NCI-H1930 (cell line): ENCODE measurements at places on chromosomes 3 and 15.

DNA sequence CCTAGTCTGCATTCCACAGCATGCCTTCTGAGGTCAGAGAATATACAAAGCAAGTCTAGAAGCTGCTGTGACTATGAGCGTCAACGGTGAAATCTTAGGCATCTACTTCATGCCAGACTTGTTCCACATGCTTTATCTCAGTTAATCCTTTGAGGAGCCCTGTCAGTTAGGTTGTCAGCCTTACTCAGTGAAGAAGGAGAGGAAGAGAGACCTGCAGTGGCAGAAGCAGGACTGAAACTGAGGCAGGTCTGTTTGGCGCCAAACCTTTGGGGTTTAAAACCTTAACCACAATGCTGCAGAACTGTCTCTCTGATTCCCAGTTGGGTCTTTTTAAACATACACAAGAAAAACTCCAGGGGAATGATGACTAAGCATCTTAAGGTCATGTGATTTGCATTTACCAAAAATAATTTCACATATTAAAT is 139.0 kb upstream of the LIPC start:
- no peak for DNase-seq

DNA sequence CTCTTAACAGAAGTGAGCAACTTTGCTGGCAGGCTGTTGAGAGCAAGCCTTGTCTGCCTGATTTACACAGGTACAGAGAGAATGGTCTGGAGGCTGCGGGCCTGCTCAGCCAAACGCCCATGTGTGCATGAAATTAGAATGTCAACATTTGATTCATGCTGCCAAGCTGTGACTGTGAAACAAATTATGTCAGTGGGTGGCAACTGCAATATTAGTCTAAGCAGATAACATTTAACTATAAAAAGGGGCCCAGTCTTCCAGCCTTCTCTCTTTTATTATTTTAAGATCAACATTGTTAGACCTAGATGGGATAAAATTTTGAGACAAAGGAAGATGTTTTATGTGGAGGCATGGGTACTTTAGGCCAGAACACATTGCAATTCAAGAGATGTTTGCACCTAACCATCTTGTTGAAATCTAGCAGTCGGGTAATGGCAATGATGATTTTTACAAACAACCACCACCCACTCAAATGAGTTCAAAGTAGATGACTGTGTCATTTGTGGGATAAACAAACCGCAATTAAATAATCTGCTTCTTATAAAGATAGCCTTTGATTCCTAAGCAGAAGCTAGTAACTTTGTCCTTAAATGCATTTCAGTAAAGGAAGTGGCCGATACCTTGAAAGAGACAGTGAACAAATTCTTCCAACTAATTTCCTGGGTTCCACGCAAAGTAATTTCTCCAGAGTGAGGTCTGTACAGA is 70.2 kb downstream of the FOXB1 start:
- DNase-seq = peak; percentile 55

DNA sequence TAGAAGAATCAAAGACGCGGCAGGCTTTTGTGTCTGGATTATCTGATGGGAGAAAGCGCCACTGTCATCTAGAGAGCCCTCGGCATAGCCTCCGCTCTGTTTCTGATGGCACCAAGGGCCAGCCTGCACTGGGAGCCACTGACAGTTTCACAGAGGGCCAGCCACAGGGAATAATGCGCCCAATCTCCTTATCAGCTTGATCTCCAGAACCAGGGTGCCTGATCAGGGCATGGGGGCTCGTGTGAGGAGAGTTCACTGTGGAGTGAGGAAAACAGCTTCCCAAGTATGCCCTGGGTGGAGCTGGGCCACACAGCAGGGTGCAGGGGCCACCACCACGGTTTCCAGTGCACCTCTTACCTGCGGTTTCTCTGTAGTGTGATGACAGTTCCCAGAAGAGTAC is 29.8 kb upstream of the CLK3 start:
- DNase-seq = no peak

DNA sequence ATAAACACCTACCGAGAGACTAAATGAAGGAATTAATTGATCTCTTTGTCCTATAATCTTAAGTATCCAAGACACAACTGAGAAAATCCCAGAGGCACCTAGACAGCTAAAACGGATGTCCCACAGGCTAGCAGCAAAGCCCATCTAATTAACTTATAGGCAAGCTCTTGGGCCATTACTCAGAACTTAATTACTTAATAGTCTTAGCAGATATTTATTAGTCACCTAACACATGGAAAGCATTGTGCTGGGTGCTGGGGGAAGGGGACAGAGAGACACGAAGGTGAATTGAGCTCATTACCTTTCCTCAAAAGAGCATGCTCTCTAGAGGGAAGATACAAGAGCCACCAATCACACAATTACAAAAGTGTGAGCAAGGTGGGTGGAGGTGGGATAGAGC is 189.8 kb upstream of the PROK2 start:
- DNase-seq = no peak

DNA sequence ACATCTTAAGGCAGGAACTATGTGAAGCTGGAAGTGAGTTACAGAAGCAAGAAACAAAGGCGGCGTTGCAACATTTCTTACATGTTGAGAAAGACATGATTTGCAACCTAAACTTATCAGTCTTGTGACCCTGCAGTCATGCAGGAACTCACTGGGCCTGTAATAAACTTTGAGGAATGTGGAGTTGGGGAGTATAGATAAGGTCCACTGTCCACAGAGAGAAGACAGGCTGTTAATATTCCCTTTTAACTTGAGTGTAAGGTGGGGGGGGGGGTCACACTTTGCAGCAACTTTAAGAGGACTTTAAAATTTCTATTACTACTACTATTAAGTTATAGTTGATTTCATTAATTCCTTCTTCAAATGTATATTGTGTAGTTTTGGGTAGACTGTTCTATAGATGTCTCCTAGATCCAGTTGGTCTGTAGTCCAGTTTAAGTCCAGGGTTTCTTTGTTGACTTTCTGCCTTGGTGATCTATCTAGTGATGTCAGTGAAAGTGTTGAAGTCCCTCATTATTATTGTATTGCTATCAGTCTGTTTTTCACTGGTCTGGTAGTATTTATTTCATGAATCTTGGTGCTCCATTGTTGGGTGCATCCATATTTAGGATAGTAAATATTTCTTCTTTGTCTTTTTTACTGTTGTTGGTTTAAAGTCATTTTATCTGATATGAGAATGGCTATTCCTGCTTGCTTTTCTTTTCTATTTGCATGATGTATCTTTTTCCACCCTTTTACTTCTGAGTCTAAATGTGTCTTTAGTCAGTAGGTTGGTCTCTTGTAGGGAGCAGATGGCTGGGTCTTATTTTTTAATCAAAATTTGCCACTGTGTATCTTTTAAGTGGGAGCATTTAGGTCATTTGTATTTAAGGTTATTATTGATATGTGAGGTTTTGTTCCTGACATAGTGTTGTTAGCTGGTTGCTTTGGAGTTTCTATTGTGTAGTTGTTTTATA is 15.6 kb upstream of the FAM98B start:
- no peak for DNase-seq

GRCh38 chr15:41940441-41940857 is 31.9 kb downstream of the EHD4 start:
- no peak for DNase-seq

- DNase-seq = no peak
These were observed 71.3 kb upstream of the SMAD3 start for GRCh38 chr15:66993874-66994696.

- no peak for DNase-seq
These were observed 16.2 kb downstream of the ZNF592 start for GRCh38 chr15:84764585-84764984.

GRCh38 chr3:64399205-64399800 is 174.0 kb upstream of the PRICKLE2 start:
- no peak for DNase-seq

- DNase-seq = no peak
These were observed 46.7 kb downstream of the UBE3A start for GRCh38 chr15:25391971-25392721.

GRCh38 chr3:101690972-101691371 is 4.5 kb upstream of the RPL24 start:
- DNase-seq = no peak

DNA sequence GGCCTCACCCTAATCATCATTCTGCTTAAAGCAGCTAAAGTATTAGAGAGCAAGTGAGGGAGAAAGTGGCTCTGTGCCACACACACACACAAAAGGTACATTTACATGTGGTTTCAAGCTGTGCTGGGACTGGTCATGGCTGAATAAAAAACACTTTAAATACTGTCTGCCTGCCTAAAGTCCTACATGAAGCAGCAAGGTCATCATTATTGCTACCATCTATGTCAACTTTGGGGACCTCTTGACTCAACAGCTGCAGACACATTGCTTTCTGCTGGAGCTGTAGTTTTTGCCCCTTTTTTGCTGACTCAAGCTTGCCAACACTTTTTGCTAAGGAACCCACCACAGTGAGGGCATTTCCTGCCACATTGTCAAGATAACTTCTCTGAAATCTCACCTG is 1237.9 kb downstream of the ROBO2 start:
- no peak for DNase-seq

GRCh38 chr3:55059027-55059629 is 131.3 kb upstream of the LRTM1 start:
- DNase-seq = no peak

- no peak for DNase-seq
These were observed 244.5 kb downstream of the RBMS3 start for GRCh38 chr3:29525254-29525881.

DNA sequence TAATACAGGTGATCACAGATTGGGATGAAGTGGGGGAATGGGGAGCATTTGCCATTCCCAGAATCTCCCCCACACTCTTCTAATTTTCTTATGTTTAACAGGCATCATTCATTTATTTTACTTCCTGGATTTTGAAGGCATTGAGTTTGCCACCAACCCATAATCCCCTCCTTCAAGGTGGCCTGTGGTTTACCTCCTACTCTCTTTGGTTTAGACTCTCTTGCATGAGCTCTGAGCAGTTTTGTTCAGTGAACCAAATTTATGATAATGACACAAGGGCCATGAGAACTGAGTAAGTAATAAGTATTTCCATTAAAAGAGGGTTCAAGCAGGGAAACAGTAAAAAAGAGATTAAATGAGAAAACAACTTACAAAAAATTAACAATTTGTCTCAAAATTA is 703.1 kb upstream of the CFAP20DC start:
- no peak for DNase-seq

- no peak for DNase-seq
These were observed 5.9 kb upstream of the ABHD6 start for GRCh38 chr3:58231666-58232065.

DNA sequence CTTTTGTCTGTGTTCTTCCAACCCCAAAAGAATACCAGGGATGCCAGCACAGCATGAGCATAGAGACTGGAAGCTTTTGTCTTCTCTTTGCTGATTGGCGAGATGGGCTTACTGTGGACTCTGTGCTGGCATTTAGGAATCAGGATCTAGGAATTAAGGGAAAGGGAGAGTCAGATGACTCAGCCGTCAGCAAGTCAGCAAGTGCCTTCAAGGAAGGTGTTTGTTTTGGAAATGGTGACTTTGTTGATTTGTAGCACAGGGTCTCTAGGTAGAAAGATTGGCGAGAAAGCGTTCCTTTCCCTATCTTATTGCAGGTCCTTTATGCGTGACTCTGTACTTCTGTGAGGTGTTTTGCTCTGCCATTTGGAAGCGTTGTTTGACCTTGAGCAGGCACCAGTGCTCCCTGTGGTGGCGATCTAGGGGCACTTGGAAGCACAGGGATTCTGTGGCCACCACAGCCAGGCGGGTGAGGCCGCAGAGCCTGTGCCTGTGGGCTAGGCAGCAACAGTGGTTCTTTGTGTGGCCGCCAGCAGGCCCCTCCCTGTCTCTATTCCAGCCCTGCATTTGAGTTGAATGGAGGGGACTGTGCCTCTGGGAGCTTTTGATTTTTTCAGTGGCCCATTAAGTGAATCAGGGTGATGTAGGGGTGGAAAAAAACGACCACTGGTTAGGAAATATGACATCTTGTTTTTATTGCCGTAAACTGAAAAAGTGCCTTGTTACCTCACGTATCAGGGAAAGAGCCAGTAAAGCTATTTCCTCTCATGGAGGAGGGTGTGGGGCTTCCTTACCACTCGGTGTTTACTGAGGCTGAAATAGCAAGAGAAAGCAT is 19.0 kb downstream of the FAN1 start:
- DNase-seq = no peak

DNA sequence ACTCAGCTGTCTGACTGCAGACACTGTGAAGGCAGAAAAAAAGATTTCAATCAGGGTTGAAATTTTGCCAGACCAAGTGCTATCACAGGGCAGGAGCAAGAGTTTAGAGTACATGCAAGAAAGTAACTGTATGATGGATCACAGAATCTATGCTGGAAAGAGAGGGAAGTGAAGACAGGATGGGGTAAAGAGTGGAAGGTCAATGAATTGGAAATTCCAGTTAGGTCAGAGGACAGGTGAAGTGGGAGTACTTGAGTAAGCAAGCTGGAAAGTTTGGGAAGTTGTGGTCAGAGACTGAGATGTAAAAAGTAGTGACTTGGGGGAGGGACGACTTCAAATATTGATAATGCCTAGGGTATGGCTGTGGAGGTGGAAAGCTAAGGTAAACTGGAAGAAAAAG is 7.2 kb downstream of the SPG11 start:
- DNase-seq = no peak

- DNase-seq = no peak
These were observed 18.0 kb downstream of the ETV5 start for GRCh38 chr3:186090901-186091300.

DNA sequence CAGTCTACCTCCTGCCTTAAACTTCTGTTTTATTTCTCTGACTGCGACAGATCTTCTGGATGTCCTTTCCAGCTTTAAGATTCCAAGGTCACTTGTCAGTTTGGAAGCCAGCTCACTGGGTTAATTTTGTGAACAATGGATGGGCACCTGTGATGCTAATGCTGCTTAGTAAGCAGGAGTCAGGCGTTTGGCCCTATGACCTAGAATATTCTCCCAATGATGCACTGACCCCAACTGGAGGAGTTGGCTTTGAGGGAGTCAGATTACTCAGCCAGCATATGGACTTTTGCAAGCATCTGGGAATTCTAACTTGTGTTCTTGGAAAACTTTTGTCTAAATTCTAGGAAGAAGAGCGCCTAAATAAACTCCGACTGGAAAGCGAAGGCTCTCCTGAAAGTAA is 28.1 kb downstream of the HACD3 start:
- DNase-seq = no peak

- DNase-seq = no peak
These were observed 196.8 kb upstream of the LPP start for GRCh38 chr3:187957165-187957581.

- no peak for DNase-seq
These were observed 75.6 kb downstream of the TRAK1 start for GRCh38 chr3:42166662-42167300.

DNA sequence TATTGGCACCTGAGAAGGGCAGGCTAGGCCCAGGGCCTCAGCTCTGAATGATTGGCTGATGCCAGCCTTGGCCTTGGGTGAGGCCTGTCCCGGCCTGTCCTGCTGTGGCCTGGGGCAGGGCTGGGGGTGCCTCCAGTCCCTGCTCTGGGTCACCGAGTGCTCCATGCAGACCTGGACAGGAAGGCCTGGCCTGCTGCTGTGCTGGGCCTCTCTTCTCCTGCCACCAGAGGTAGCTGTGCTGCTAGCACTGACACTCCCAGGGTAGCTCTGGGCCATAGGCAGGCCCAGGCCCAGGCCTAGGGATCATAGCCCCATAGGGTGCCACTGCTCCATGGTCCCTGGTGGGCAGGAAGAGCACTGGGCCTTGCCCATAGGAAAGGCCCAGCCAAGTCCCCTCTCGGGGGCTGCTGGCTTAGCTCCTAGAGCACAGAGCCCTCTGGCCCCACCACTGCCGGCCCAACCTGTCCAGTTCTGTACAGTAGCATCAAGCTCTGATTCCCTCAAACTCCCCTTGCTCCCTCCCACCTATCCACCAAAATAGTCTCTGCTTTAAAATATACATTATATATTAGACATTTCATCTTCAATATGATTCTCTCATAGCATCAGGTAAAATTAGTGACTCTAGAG is 18.2 kb downstream of the ABTB1 start:
- no peak for DNase-seq

- no peak for DNase-seq
These were observed 629.6 kb downstream of the PYDC2 start for GRCh38 chr3:192090586-192090985.
